Left ventricle myocardium superior (tissue), 1 donor: ENCODE measurements at places on chromosomes 4 and X.
A peak's percentile ranks its signal among the peaks of the same experiment; 100 is the strongest.

DNA sequence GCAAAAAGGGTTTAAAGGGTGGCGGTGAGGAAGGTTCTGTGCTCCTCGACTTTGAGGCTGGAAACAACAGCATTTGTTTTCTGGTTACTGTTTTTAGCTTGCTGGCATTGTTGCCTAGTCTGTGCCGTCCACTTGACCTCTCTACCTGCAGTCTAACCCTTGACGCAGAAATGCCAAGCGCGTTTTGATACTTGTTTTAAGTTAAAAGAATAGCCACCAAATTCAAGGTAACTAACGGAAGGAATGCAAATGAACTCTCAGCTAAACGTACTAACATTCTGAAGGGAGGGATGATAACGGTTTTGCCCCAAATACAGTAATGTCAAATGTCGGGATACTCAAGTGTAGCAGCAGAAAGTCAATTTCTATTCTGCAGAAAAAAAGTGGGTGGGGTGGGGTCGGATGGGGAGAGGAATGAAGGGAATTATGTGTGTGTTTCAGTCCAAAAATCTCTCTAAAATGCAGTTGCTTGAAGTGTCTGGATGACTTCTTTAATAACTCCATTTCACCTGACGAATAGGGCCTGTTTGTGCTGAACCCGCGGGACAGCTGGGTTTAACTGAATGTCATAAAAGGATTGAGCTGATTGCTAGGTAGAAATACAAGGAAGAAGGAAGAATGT is 3.4 kb upstream of the NKX6-1 start:
- DNase-seq, result no peak

- no peak for DNase-seq
Observed at GRCh38 chrX:38514016-38514854, 47.1 kb upstream of the TSPAN7 start.

- DNase-seq, result no peak
Observed at GRCh38 chrX:39950018-39950688, 147.6 kb downstream of the BCOR start.

DNA sequence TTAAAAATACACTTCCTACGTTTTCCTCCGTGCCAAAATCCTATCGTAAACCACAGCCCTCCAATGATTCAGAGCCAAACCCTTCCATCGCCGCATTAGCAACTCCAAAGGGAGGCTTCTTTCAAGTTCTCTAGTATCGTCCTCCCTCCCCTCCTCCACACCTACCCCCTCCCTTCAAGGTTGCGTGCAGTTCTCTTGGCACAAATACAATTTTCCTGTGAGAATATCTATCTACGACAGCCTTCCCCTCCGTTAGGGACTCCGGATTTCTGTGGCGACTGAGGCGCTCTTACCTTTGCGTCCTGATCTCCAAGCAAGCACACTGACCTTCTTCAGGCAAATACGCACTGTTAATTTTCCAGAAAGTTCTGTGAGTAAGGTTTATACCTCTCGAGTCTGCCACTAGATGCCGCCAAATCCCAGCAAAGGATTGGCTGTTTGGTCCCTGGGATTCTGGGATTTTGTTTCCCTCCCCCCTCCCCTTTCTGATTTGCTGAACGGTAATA is 1.2 kb upstream of the MORF4L2 start:
- DNase-seq, result peak; percentile 46

GRCh38 chr4:170497689-170498088 is 407.9 kb upstream of the AADAT start:
- DNase-seq, result no peak

DNA sequence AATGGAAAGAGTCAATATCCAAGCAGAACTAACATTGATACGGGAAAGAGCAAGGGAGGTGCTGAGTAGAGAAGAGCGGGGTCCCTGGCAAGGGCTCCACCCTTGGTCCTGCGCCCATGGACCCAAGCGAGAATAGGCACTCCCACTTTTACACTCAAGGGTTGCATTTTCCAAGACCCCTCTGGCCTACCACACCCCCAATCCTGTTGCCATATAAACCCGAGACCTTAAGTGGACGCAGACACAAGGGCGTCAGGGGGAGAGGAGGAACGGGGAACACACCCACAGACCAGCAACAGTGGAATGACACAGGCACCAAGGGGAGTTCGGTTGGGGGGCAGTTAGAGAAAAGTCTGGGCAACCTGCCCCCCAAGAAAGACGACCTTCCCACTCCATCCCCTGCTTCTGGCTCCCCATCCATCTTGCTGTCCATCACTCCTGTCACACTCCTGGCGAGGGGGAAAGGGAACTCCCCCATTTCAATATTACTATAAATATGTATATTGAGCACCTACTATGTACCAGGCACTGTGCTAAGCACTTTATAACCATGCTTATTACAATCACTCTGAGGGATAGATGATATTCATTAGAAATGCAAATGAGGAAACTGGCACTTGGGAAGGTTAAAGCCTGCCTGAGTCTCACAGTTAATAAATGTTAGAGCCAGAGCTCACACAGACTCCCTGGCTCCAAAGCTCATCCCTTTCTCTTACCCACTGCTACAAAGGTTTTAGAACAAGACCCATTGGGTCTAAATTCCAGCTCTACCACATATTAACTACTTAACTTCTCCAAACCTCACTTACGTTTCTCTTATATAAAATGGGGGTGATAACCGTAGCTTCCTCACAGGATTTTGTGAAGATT is 51.7 kb downstream of the SCD5 start:
- no peak for DNase-seq

DNA sequence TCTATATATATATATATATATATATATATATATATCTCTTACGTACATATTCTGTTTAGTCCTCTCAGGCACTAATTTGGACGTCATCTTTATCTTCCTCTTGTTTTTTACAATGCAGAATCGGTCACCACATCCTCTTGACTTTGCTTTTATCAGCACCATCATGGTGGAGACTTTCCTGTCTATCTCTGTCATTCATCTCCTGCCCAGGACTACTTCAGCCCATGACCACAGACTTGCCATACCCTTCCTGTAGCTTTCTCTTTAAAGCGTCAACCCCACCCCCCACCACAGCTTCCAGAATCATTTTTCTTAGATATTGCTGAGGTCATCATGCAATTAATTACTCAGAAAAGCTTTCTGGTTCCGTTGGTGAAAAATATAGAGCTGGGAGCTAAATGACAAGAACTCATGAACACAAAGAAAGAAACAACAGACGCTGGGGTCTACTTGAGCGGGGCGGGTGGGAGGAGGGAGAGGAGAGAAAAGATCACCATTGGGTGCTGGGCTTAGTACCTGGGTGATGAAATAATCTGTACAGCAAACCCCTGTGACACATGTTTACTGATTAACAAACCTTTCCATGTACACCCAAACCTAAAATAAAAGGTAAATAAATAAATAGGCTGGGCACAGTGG is 30.5 kb upstream of the PRKX start:
- no peak for DNase-seq

DNA sequence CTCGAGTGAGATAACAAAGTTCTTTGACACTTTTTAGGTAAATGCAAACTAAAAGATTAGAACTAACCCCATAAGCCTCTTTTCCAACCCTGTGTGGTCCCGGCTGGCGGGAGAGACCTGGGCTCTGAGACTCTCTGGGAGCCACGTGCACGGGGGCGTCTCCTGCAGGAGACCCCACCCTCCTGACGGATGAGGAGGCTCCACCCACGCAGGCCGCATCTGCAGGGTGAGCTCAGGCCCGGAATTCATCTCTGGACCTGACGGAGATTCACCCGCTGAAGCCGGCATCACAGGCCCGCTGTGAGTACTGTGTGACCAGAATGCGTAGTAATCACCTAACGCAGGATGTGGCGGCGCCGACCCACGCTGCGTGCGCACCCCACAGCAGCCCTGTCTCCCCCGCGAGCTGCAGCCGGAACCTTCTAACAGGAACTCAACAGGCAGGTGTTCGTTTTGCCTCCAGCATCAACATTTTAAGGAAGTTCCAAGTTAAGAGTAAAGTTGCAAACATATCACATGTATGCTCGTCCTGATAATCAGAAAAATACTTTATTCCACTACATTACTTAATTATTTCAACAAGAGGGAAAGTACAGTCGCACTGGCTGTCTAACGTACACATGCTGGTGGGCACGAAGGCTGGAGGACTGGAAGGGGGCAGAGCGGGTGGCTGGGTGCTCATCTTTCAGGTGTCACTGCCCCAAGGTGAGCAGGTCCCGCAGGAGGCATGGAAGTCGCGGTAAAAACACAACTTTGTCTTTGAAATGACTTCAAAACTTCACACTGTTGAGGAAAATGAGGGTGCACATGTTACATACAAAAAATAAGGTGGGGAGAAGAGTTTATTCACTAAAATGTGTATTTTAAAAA is 44.5 kb downstream of the FGFRL1 start:
- DNase-seq, result peak; percentile 49

DNA sequence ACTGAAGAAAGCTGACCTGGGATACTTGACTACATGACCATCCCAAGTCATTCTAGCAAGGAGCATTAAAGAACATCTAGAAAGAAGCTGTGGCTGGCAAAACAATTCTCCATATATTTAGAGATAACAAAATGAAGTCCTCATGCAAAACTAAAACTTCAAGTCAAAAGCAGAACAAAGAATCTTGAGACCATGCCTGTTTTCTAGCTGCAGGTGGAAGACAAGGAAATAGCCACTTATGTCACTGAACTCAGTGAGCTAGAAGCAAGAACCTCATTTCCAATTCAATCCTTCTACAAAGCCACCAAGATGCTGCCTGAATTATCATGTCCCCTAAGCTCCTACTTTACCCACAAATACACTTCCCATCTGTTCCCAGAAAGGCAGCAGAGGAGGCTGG is 13.8 kb downstream of the USP46 start:
- DNase-seq, result no peak

DNA sequence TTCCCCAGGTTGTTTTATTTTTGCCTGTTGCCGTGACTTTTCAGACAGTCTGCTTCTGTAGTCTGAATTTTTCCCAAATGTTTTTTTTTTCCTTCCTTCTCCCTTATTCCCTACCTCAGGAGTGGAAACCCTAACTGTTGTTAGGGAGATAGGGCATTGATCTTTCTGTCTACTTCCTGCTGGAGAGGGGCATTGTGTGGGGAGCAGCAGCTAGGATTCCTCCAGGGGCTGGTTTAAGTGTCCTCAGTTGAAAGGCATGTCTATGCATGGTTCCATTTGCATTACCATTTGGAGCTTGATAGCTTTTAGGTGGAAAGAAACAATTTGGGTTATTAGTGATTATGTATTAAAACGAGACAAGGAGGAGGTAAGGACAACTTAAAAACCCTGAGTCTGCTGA is 383.9 kb downstream of the DCAF12L2 start:
- no peak for DNase-seq

GRCh38 chr4:78766650-78767049 is 9.5 kb upstream of the BMP2K start:
- no peak for DNase-seq

GRCh38 chrX:26788402-26788998 is 572.5 kb downstream of the MAGEB5 start:
- no peak for DNase-seq

GRCh38 chrX:12997906-12998687 is 23.2 kb downstream of the TMSB4X start:
- no peak for DNase-seq

DNA sequence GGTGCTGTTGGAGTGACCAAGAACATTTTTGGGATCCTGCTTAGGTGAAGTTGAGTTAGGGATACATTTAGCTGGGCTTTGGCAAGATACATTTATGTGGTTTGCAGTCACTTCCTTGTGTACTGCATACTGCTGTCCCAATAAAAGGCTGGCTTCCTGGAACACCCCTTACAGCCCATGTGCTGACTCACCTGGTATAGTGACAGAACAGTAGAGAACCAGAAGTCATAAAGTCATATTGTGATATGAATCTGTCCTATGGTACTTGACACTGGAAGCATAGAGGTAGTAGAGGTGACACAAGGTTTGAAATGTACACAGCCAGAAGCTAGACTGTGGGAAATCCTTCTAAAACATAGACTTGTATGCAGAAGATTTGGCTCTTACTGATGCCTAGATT is 55.3 kb upstream of the SLC25A43 start:
- no peak for DNase-seq

- DNase-seq, result no peak
Observed at GRCh38 chr4:150491132-150492049, 90.6 kb upstream of the MAB21L2 start.

GRCh38 chr4:82138374-82138773 is 235.4 kb downstream of the HNRNPD start:
- DNase-seq, result no peak

DNA sequence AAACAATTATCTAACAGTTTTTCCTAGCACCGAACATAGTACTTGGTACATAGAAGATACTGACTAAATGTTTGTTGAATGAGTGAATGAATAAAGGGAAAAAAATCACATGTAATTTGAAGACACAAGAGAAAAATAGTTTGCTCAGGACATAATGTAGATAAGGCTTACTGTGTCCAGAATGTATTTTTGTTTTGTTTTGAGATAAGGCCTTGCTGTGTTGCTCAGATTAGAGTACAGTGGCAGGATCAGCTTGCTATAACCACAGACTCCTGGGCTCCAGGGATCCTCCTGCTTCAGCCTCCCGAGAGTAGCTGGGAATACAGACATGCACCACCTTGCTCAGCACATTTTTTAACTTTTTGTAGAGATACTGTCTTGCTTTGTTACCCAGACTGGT is 6.5 kb downstream of the FAM199X start:
- DNase-seq, result no peak

DNA sequence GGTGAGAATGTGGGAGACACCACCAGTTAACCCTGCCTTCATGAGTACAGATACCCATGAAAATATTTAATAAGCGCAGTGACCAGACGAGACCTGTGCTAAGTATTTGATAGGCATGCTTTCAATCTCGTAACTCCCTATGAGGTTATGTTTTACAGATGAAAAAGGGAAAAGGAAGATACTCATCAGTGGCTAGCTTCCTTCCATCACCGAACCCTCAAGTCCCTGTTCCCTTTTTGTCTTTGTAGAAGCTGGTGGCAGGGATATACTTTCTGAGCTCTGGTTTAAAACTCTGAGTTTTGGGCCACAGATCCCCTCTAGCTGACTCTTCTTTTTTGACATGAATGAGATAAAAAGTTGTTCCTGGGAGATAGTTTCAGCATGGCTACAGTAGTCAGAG is 26.3 kb downstream of the AFF1 start:
- DNase-seq, result no peak
